ENCODE measurements at places on chromosomes 5 and 9.

DNA sequence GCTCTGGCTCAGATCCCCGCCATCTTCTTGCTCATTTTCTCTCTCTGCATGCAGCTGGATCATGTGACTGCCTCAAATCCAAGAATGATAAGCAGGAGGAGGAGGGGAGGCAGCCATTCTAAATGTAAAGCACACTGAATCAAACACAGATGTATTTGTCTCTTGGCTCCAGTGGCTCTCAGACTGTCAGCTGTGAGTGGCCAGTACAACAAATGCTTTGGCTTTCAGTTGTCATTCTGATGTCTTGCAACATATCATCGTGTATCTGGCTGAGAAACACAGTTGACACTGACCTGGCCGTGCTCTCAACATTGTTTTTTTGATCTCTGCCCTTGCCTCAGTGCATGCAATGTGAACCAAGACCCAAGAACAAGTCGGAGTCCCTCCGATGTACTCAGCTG, 233.1 kb downstream of the ADAMTSL1 start:
- no peak for DNase-seq

- no peak for DNase-seq
Observed at GRCh38 chr9:86641970-86642369, 287.8 kb upstream of the TUT7 start.

- DNase-seq: no peak
Observed at GRCh38 chr5:43073597-43074546, 33.8 kb upstream of the ANXA2R start.

DNA sequence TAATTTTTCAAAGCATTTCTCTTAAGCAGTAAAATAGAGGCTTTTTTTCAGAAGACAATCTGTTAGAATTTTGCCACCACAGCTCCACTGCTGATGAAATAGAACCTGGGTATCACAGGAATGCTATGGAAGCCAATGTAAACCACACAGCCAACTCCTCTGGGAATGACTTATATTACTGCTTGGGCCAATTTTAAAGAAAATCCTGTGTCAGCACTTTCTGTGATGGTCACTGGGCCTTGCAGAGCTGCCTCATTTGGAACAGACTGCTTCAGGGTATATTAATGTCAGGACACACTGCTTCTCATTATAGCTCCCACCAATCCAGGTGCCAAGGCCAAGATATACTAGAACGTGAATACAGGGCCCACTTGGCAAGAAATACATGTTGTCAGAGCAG, 144.1 kb upstream of the ACTBL2 start:
- no peak for DNase-seq

- DNase-seq: no peak
Observed at GRCh38 chr5:64074533-64074932, 91.1 kb upstream of the RNF180 start.

DNA sequence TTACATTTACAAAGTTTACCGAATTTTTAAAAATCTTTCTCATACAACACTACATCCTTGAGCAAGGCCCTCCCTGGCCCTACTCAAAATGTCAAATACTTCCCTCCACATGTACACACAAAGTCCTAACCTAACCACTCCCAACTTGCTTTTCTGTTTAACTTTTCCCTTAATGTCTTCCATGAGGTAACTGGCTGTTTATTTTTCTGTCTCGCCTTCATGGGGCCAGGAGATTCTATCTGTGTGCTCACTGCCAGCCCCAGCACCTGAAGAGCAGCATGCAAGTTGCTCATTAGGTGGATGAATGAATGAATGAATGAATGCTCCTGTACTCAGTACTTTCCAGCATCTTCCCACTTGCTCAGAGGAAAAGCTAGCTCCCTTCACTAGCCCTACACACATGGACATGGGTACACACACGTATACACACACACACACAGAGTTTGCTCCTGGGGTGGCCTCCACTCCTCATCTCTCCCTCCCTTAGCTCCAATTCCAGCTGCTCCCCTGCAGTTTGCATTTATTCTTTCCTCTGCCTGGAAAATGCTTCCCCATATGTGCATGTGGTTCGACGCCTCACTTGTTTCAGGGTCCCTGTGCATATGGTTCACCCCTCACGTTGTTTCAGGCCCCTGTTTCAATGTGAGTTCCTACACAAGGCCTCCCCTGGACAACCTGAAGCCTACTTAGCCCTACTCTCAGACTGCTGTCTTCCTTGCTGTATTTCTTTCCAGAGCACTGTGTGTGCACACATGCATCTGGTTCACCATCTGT, 165.2 kb downstream of the ROR2 start:
- no peak for DNase-seq

Measured in PC-9 (cell line).